ENCODE measurements at places on chromosomes 1 and 21. TPM values are rescaled to one million over a fixed set of nuclear protein-coding genes. Genes with fewer than 3 reads are reported as not detected.

The RPE65 gene
- not detected for total RNA-seq

The EFNA3 gene
- 0.52 TPM for total RNA-seq

The NBPF6 gene
- total RNA-seq: not detected

The KRTAP21-2 gene
- not detected for total RNA-seq

The CD1E gene
- 0.52 TPM for total RNA-seq

Data from skeletal muscle tissue (tissue), 5 donors.